ENCODE measurements at places on chromosomes 2 and 18.

GRCh38 chr2:159706385-159706980 is 5.8 kb upstream of the MARCHF7 start:
- DNase-seq: no peak

GRCh38 chr2:100182494-100183361 is 40.3 kb upstream of the AFF3 start:
- no peak for DNase-seq

- DNase-seq: no peak
Measured at GRCh38 chr2:147511491-147511948, 333.3 kb upstream of the ACVR2A start.

DNA sequence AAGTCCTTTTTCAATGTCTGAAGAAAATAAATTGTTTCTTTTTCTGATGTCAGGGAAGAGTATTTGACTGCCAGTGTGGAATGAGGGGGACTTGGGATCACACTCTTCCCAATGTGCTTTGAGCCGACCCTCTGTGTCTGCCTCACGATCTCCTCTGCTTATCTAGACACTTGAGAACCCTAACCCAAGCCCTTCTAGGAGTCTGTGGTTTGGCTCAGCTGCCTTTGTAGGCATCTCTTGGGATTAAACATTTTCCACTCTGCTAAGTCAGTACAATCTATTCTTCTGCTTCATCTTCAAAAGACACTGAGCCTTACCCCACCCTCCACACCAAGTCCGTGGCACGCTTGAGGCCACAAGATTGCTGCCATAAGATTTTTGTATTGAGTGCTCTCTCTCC is 19.4 kb downstream of the FAM110C start:
- DNase-seq: no peak

DNA sequence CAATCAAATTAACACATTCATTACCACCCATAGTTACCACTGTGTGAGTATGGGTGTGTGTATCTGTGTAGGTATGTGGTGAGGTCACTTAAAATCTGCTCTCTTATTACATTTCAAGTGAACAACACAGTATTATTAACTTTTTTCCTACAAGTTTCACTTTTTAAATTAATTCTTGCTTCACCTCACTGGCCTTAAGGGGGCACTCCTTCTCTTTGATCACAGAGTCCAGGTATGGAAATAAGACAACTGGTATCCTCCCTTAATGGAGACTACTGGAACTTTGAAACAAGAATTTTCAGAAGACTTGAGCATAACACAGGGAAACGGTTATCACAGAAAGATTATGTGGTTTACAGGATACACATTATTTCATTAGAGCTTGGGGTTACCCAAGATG is 255.8 kb downstream of the ASXL3 start:
- no peak for DNase-seq

DNA sequence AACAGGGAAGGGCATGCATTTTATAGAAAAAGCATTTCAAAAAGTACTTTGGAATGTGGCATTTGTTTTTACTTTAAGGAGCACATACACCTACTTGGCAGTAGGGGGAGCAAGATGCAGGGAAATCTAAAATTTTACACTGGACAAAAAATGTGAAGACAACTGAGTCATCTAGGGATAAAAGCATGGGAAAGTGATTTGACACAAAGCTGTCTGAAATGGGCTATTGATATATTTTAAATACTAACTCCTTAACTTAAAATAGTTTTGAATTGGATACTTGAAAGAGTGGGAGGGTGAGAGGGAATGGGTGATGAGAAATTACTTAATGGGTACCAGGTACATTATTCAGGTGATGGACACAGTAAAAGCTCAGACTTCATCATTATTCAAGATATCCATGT is 15.8 kb downstream of the TMEM200C start:
- no peak for DNase-seq

- DNase-seq: no peak
Measured at GRCh38 chr18:52615943-52616342, 275.9 kb downstream of the DCC start.

- no peak for DNase-seq
Measured at GRCh38 chr2:88024509-88024908, 8.2 kb upstream of the RNU2-63P start.

- DNase-seq: no peak
Measured at GRCh38 chr2:231911381-231911780, 14.8 kb downstream of the NPPC start.

GRCh38 chr2:7333960-7334493 is 416.8 kb downstream of the RNF144A start:
- DNase-seq: no peak
